ENCODE measurements at places on chromosomes 11 and 22.

GRCh38 chr22:31952094-31952401, 7.7 kb downstream of the YWHAH start:
- DNase-seq: no peak

GRCh38 chr11:86676533-86677154, 4.2 kb upstream of the ME3 start:
- no peak for DNase-seq

DNA sequence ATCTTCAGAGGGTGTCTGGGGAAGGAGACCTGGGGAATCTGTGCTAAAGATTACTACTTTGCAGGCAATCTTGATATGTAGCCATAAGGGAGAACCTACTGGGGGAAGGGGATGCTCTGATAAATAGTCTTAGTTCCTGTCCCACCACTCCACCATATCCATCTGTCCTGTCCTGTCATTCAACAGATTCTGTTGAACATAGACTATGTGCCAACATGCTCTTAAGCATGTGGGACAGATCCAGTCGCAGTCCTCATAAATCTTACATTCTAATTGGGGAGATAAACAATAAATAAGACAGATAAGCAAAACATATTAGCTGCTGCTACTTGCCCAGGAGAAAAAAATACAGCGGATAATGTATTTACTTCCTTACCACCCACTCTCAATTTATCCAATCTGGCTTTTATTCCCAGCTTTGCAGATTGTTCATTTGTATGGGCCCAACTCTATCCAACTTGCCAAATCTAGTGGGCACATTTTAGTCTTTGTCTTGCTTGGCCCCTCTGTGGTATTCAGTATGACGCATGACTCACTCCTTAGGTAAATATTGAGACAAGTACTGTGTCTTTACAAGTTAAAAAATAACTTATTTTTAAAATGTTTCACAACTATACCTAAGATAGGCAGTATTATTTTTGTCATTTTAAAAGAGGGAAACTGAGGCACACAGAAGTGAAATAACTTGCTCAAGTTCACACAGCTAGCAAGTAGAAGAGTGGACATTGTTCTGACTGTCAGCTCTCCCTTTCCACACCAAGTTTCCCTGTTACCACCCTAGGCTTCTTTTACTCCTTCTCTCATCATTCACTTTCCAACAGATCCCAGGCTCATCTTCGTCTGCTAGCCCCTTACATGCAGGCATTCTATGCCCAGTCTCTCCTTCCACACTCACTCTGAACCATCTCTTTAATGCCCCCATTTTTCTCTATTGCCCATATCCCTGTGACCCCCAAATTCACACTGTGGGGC, 133.6 kb upstream of the SESN3 start:
- no peak for DNase-seq

GRCh38 chr11:24082860-24083259, 414.0 kb upstream of the LUZP2 start:
- no peak for DNase-seq

GRCh38 chr11:81644239-81644840, 1089.3 kb downstream of the FAM181B start:
- DNase-seq: no peak

DNA sequence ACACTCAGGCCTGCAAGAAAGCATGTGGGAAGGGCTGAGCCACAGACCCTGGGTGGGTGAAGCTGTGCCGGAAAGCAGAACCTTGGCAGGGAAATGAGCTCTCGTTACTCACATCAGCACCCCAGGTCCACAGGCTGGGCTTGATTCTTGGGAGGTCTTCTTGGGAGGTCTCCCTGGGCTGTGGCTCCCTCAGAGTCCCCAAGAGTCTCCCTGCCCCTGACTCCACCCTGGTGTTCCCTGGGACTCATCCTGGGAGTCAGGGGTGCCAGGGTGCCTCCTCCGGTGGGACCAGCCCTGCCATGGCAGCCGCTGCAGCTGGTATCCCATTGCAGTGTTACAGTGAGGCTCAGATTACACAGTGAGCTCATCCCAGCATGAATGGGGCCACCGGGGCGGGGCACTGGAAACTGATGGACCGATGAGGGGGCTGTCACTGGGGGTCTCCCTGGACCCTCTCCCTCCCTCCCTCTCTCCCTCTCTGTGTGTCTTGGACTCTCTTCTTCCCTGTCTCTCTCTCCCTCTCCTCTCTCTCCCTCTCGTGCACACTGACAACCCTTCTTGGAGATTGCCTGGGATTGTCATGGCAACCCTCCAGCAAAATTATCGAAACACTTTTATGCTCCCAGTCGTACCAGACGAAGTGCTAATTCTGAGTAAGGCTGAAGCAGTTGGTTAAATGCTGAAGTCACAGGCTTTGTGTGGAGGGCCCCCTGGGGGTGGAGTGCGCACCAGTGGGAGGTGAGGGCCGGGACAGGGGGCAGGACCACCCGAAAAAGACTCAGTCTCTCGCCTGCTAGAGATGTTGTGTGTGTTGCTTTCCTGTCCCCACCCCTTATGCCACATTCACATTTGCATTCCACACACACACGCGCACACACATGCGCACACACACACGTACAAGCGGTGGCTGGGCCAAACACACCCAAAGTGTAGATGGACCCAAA, 8.6 kb upstream of the C11orf96 start:
- no peak for DNase-seq

DNA sequence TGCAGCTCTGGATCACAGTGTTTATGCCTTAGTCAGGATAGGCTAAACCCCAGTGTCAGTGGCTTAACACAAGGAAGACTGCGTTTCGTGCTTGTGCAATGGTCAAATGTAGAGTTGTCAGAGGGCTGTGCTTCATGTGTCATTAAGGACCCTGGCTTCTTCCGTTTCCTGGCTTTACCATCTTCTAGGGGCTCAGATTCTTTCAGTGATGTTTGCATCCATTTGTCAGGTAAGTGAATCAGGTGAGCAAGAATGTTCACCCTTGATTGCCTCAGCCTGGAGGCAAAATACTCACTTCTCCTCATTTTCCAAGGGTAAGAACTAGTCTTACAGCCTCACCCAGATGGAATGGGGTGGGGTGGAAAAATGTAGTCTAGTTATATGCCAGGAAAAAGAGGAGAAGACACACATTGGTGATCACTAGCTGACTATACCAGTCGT, 20.5 kb upstream of the AMOTL1 start:
- DNase-seq: no peak

DNA sequence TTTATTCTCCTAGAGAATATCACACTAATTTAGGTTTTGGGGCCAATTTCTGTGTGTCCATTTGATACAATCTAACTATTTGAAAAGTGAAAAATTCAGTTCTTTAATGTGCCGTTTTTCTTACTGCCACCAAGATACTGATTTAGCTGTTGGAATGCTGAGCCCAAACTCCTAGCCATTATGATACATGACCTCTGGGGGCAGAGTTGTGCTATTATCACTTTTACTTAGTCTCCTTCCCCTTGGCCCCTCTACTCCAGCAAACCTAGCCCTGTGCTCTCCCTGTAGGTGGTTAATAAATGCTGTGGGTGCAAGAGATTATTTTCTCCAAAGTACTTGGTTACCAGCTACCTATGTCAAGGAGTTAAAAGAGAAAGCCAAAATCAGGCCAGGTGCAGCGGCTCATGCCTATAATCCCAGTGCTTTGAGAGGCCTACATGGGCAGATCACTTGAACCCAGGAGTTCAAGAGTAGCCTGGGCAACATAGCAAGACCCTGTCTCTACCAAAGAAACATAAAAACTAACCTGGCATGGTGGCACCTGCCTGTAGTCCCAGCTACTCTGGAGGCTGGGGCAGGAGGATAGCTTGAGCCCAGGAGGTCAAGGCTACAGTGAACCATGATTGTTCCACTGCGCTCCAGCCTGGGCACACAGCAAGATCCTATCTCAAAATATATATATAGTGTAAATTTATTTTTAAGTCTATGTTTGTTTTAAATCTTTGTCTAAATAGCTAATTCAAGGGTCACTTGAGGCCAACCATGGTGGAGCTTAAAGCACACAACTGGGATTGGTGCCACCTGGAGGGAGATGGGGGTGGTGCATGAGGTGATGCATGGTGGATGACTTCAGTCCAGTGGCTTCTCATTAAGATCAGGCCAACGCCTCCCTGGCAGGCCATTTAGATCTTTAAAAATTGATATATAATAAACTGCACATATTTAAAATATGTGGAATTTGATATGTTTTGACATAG, 193.2 kb upstream of the PLET1 start:
- no peak for DNase-seq

DNA sequence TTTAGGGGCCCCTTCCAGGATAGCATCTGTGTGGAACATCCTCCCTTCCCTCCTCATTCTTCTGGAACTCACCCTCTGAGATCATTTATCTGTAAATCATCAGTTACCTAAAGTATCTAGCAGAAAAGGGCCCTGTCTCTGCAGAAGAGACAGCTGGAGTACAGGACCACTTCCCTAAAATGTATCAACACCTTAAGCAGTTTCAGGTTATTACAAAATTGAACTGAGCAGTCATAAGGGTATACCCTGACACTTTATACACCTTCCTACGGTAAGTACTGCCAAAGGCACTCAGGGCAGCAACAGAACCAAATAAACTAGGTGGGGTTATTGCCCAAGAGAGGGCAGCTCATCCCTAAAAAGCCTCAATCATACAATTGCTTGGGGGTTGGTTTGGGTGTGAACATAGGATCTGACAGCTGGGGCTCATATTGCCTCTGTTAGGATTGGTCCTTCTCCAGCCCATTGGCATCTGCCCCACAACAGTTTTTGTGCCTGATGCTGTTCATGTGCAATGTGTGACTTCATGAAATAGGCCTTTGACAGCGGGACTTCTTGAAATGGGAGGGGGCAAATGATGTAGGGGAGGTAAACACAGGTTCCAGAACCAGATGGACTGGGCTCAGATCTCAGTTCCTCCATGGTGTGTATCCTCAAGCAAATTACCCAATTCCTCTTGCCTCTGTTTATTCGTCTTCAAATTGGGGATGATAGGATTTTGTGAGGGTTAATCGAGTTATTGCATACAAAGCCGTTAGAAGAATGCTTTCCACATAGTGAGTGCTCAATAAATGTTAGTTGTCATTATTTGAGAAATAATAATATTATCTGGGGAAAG, 2.9 kb downstream of the POU2AF3 start:
- DNase-seq: no peak

GRCh38 chr22:22210375-22210774, 34.2 kb upstream of the VPREB1 start:
- DNase-seq: peak; percentile 76

DNA sequence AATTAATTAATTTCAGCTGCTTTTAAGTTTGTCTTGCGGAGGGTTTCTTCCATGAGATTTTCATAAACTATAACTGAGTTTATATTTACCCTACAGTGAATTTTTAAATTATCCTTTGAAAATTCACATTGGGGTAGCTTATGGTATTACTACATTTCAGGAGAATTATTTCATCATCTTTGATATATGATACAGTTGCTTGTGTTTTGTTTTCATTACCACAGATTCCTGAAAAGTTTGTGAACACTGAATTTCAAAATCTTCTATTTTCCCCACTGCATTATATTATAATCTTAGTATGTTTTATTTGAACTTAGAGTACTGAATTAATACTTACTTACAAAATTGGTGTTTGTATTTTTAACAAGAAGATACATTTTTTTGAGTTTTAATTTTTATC, 24.4 kb downstream of the METTL15 start:
- no peak for DNase-seq

Data from non-pigmented ciliary epithelial cell (primary cell).